ENCODE measurements at places on chromosomes 12 and 14. TPM values are rescaled to one million over a fixed set of nuclear protein-coding genes. Genes with fewer than 3 reads are reported as not detected.

Gene PPFIBP1
- total RNA-seq: 28.3 TPM

Gene DDHD1
- total RNA-seq: 7.6 TPM

Gene CPNE6
- not detected for total RNA-seq

Gene P2RX2
- total RNA-seq: not detected

Gene NACA
- total RNA-seq: 496 TPM

Gene VSX2
- total RNA-seq: not detected

Gene EXOC3L4
- 0.23 TPM for total RNA-seq

Gene KRT1
- total RNA-seq: 0.25 TPM

Gene NR1H4
- 0.18 TPM for total RNA-seq

Gene GPR84
- total RNA-seq: 0.40 TPM

Gene NPFF
- not detected for total RNA-seq

Gene STK38L
- 21.2 TPM for total RNA-seq

Gene SPTB
- 374 TPM for total RNA-seq

Gene DEPDC4
- total RNA-seq: 0.32 TPM

Gene HVCN1
- 5.6 TPM for total RNA-seq

Gene DDN
- 11.2 TPM for total RNA-seq

Gene ENDOU
- not detected for total RNA-seq

Gene NFYB
- 14.5 TPM for total RNA-seq

Gene FGF23
- not detected for total RNA-seq

Gene PRICKLE1
- total RNA-seq: 2.5 TPM

Gene KLHDC1
- 6.9 TPM for total RNA-seq

Gene IFNG
- not detected for total RNA-seq

Gene IFI27L2
- 5.9 TPM for total RNA-seq

Gene GPRC5D
- total RNA-seq: not detected

Gene SCN8A
- 0.21 TPM for total RNA-seq

Gene PRIM1
- 3.4 TPM for total RNA-seq

Gene CLEC14A
- 20.2 TPM for total RNA-seq

Gene RHOF
- total RNA-seq: 4.8 TPM

Gene OR6C68
- not detected for total RNA-seq

Gene ZC2HC1C
- total RNA-seq: 6.4 TPM

Gene AGAP2
- 7.2 TPM for total RNA-seq
